ENCODE measurements at places on chromosomes 5 and 9.

DNA sequence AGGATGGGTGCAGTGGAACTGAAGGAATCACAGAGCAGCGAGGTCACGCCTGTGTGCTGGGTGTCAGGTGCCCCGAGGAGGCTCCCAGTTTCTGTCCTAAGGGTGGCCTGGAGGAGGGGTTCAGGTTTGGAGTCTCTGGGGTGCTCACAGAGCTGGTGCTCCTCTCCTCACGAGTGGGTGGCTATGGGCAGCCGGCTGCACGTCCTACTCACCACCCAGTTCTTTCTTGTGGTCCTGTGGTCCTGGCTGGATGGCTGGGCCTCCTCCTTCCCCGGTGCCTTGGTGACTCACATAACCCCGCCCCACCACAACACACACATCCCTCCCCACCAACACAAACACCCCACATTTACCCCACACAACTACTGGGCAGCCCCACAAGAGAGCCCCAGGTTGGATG, 9.9 kb upstream of the PTGS1 start:
- DNase-seq, result no peak

- DNase-seq, result peak; percentile 9
Measured at GRCh38 chr5:108924457-108924961, 176.8 kb downstream of the FER start.

DNA sequence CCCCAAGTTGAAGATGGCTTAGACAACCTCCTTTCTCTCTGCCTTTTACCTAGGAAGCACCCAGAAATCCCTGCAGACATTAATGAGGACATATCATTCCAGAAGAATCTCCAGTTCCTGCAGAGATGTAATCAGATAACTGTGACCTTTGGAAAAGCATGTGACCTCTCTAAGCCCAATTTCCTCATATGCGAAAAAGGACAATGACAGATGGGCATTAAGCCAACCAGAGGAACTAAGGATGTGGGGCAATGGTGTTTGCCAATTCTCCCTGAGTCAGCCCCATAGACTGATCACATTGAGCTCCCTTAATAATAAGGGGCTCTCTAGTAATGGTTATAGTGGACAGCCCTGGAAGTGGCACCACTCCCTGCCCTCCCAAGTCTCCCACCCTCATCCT, 10.1 kb upstream of the FOXI1 start:
- no peak for DNase-seq

DNA sequence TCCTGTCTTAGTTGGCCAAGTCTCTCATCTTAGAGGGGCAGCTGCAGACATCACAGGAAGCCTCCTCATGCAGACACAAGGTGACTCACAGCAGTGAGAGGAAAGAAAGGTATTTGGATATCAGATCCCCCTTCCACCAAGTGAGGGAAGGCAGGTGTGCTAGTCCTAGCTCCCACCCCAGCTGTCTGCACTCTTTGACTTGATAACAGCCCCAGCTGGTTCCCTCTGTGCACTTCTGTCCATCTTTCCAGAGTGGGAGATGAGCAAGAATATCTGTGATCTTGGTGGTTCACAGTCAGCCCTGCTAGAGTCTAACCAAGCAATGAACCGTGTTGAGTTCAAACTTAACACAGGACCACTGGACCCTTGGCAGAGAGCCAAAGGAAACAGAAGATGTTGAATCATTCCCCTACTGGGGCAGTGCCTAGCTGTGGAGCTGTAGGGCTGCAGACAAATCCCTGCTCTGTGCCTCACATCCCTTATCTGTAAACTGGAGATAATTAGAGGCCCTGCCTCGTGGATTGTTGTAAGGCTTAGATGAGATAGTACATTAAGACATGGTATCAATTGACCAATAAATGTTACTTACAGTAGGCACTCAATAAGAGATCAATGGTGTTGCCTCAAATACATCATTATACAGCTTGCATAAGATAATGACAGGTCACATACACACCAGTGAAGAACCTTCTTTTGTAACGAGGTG, 39.1 kb downstream of the SH3RF2 start:
- no peak for DNase-seq

DNA sequence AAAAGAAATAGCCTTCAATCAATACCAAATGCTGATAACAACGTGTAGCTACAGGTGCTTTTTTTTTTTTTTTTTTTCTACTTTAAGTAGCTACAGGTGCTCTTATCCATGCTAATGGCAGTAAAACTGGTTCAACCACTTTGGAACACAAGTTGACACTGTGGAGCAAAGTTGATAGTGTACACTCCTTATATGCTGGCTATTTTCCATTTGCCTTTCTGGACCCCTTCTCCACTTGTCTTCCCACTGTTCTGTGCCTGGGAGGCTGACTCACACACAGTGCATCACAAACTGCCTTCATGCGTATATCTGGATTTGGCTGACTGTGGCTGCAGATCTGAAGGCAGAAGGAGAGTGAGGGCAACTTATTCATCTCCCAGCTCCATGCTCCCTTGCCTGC, 247.9 kb downstream of the MSX2 start:
- DNase-seq, result no peak

- peak; percentile 41 for DNase-seq
Measured at GRCh38 chr9:98971915-98972223, 28.2 kb downstream of the COL15A1 start.

GRCh38 chr9:122059955-122060324, 33.2 kb downstream of the TTLL11 start:
- DNase-seq, result no peak

- DNase-seq, result no peak
Measured at GRCh38 chr5:155101697-155102096, 88.1 kb downstream of the KIF4B start.

- no peak for DNase-seq
Measured at GRCh38 chr5:125083981-125084380, 337.5 kb upstream of the ZNF608 start.

DNA sequence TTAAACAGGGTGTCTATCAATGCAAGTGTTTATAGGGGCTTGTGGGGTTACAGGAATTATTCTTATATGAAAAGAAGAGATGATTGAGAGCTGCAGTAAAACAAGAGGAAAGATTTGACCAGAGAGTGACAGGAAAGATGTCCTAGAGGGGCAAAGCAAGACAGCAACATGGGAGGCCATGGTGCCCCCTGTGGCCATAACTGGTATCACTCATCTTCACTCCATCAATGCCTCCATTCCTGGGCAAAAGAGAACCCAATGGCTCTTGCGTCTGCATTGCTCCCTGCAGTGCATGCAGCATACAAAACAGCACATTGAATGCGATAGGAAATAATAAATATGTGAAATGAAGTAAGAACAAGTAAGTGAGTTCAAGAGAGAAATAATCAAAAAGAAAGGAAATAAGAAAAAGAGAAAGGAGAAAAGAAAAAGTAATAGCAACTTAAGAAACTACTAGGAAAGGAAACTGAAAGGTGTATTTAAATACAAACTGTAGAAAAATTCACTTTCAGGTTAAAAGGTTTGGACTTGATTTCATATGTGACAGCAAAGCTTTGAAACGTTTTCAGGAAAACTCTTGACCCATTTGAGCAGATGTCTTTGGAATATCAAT, 206.6 kb downstream of the SEMA5A start:
- peak; percentile 24 for DNase-seq

DNA sequence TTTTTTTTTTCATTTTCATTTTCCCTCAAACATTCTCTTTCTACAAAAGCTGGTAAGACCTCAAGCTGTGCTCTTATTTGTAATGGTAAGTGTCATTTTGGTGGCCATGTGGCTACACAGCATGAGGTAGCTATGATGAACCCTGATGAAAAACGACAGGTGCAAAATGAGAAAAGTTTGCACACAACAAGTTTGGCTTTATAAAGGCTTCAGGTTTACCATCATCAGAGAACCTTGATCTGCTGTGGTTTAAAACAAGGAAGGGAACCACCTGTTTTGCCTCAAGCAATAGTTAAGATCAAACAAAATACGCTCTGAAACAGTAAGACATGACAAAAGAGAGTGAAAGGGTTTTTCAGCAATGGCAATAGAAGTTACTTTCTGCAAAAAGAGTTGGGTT, 1124.6 kb upstream of the ACO1 start:
- DNase-seq, result peak; percentile 21

- DNase-seq, result no peak
Measured at GRCh38 chr5:178375348-178375747, 142.7 kb upstream of the PHYKPL start.

- DNase-seq, result no peak
Measured at GRCh38 chr9:26604076-26604662, 288.4 kb downstream of the CAAP1 start.

GRCh38 chr5:148979083-148979723, 83.7 kb downstream of the SH3TC2 start:
- no peak for DNase-seq

- no peak for DNase-seq
Measured at GRCh38 chr9:126783949-126784348, 20.9 kb upstream of the ZBTB43 start.

DNA sequence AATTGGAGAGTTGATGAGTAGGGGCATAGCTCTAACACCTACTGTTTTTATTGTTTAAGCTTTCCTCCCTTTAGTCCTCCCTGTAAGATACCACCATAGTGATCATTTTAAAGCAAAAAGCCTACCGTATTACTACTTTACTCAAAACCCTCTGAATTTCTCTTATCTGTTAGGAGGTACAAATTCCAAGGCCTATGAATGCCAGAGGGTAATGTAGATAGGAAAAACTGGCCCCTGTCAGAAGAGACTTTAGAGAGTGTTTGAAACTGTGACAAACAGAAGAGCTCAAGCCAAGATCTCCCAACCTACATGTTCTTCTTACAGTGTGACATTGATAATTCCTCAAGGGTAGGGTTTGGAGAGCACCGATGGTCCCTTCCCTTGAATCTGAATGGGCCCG, 7.2 kb upstream of the SLC44A1 start:
- DNase-seq, result no peak

GRCh38 chr5:133927300-133928180, 40.9 kb downstream of the C5orf15 start:
- no peak for DNase-seq

- no peak for DNase-seq
Measured at GRCh38 chr9:111023128-111023527, 15.1 kb downstream of the LPAR1 start.

DNA sequence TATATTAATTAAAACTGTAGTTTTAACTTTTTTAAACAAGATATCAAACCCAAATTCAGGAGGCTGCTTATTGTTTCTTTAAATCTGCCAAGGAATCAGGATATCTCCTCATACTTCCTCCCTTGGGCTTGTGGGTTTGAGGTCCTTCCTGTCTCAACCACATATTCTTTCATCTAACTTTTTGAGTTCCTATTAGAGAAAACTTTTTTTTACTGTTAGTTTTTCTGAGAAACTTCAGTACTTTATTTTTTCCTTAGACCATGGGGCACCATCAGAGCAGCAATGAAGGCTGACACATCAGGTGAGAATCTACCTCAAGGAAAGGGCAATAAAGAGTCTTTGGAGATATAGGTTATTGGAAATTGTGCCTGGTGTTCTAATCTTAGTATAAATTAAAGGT, 56.7 kb downstream of the TSSK1B start:
- DNase-seq, result no peak

DNA sequence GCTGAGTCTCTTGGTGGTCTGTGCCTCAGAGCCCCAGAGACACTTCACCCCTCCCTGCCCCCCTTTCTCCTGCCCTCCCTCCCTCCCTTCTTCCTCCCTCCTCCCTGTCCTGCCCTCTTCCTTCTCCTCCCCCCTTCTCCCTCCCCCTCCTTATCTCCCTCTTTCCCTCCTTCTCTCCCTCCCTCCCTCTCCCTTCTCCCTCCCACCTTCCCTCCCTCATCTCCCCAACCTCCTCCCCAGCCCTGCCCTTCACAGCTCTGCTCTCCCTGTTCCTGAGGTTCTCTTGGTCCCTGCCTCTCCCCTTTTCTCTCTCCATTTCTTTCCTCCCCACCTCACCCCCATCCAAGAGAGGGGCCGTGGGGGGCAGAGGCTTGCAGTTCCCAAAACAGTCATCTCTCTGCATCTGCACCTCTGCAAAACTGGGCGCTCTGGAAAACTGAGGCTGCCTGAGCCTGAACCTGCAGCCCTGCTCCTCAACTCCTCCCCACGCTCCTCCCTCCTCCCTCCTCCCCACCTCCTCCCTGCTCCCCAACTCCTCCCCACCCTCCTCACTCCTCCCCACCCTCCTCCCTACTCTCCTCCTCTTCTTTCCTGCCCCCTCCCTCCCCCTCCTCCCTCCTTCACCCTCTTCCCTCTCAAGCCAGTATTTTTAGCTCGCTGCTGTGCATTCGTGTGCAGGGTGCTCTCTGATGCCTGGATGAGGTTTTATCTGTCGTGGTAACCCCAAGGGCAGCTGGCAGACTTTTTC, 219.1 kb downstream of the C9orf50 start:
- peak; percentile 65 for DNase-seq

GRCh38 chr5:36536616-36537005, 69.8 kb upstream of the SLC1A3 start:
- no peak for DNase-seq
